Effector memory CD8-positive, alpha-beta T cell (primary cell): ENCODE measurements at places on chromosomes 2 and 18.

GRCh38 chr18:5424903-5425664, 118.7 kb downstream of the EPB41L3 start:
- no peak for DNase-seq

DNA sequence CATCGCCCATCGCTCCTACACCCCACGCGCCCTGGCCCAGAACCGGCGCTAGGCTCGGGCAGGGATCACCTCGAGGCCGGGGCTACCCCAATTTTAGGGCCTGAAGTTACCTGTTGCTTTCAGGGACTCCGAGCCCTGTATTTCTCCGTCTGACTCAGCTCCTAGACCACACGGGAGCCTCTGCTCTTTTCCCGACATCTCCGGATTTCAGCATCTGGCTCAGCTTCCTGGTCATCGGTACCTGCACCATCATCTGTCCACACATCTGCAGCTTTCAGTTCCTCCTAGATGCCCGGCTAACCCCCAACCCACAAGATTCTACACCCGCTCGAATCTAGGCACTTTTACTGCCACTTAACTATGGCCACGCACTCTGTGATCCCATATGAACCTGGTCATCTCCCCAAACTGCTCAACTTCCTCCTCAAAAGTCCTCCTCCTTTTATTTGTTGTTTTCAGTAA, 12.1 kb upstream of the HMSD start:
- no peak for DNase-seq

- DNase-seq, result no peak
Observed at GRCh38 chr2:188414411-188414810, 122.7 kb downstream of the GULP1 start.

- DNase-seq, result no peak
Observed at GRCh38 chr2:50335433-50335832, 696.5 kb downstream of the NRXN1 start.

- no peak for DNase-seq
Observed at GRCh38 chr2:241123816-241124536, 21.9 kb upstream of the MTERF4 start.

DNA sequence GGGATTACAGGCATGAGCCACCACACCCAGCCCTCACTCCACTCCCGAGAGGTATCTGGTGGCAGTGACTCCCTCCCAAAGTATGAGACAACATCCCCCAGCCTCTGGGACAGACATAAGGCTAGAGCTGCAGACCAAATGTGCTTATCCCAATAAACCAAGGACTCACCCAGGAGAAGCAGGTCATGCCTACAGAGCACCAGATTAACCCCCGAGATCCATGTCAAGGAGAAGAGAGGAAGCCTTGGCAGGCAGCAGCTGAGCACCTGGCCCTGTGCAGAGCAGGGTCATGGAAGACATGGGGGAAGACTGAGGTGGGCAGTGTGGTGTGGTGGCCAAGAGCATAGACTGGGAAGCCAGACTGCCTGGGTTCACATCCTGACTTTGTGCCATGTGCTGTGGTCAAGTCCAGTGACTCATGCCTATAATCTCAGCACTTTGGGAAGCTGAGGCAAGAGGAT, 7.2 kb downstream of the RAB11FIP5 start:
- DNase-seq, result no peak

DNA sequence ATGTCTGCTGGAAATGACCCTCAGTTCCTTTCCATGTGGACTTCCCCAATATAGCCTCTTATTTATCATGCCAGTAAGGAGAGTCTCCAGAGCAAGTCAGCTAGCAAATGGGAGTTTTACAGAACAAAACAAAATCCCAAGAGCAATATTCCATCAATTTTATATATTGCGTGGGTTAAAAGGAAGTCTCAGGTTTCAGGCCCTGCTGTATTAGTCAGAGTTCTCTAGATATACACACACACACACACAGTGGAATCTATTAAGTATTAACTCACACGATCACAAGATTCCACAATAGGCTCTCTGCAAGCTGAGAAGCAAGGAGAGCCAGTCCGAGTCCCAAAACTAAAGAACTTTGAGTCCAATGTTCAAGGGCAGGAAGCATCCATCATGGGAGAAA, 102.8 kb upstream of the MAP2 start:
- no peak for DNase-seq

DNA sequence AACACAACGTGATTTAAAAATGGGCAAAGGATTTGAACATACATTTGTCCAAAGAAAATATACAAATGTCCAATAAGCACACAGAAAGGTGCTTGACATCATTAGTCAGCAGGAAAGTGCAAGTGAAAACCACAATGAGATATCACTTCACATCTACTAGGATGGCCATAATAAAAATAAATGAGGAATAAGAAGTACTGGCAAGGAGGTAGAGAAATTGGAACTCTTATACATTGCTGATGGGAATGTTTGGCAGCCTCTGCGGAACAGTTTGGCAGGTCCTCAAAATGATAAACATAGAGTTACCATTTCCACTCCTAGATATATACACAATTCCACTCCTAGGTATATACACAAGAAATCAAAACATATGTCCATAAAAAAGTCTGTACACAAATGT, 51.0 kb upstream of the PGAP1 start:
- DNase-seq, result no peak

DNA sequence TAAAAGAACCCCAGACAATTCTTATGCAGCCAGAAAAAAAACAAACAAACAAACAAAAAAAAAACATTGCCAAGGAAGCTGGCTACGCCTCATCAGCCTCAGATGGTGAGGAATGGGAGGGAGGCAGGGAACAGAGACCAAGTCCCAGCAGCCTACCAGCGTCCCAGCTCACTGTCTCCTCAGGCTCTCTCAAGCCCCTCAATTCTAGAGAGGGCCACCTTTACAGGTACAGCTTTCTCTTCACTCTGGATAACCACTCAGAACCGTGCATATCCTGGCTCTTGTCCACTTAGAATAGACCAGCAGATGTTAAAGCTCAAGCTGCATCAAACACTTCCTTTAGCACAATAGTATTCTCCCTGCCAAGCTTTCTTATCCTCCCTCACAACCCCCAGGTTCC, 263.1 kb upstream of the CHAC2 start:
- DNase-seq, result no peak

- no peak for DNase-seq
Observed at GRCh38 chr2:239337877-239338484, 62.8 kb downstream of the HDAC4 start.

- DNase-seq, result no peak
Observed at GRCh38 chr2:62156861-62157496, 38.9 kb upstream of the B3GNT2 start.

GRCh38 chr2:241734467-241735208, at the start of gene D2HGDH:
D2HGDH (plus strand) TSS chr2:241734630; CDS start chr2:241735225, 595 bp downstream.
- DNase-seq, result peak; percentile 92

- no peak for DNase-seq
Observed at GRCh38 chr2:97663626-97663961, 250 bp downstream of the ACTR1B start.

DNA sequence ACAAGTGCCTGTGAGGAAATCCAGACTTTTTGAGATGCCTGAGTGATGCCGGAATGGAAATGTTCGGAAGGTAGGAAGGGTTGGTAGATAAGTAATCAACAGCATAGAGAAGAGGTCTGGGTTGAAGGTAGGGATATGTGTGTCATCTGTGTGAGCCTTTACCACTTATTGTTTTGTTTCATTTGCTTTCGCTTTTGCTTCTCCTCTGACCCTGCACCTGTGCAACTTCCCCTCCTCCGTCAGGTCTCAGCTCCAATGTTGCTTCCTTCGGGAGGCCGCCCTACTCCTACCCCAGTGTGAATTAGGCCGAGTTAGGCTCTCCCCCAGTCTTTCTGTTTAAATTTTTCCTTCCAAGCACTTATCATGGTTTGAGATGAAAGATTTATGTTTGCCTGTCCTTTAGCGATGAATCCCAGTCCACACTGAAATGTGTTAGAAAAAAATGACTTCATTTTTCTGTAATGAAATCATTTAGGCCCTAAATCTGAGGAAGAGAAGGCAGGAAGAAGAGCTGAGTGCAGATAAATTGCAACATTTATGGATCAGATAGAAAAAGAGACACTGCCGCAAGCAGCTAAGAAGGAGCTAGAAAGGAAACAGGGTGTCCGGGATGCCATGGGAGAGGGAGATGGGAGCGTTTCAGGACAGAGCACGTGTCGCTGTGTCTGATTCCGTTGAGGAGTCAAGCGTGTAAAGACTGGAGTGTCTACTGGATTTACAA, 139.6 kb upstream of the PELI1 start:
- DNase-seq, result no peak

DNA sequence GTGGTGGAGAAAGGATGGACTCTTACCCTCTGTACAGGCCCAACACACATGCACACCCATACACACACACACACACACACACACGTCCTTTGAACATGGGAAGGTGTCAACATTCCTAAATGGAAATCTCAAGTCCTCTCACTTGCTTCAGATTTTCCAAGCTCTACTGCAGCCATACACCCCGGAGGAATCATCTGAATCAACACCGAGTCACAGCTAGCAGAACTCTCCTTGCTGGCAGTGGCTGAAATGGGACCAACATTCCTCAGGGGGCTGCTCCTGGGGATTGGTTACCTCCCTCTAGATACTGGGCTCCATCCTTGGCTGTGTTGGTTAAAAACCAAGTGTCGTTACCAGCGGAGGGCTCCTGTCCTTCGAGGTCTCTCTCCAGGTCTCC, 112.7 kb downstream of the BCL11A start:
- DNase-seq, result no peak

DNA sequence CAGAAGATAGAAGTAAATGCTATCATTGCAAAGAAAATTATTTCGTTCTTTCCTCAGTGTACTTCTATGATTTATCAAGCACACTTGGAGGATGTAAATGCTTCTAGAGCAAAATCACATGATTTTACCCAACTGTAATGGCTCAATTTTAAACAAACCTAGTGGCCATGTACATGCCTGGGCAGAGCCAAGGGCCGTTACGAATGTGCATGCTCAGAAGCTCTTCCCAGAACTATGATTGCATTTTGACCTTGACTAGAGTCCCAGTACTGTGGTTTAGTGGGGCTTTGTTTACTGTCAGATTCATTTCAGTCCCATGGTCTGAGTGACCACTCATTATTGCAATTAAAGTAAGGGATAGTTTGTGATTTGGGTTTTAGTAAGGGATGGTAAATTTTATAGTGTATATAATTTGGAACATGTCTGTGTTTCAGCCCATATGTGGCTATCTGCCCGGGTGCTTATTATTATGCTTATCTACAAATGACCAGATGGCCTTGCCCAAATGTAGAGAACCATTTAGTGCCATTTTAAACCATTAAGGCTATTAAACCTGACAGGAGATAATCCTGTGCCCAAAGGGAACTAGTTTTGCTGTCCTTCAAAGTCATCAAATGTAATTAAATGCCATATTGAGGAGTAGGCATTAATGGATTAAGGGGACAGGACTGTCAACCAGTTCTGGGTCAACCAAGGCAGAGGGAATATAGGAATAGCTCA, 239.1 kb downstream of the ICOS start:
- DNase-seq, result no peak

GRCh38 chr18:63302220-63302619, 17.3 kb downstream of the BCL2 start:
- DNase-seq, result no peak

- no peak for DNase-seq
Observed at GRCh38 chr2:146544701-146545100, 1300.1 kb upstream of the ACVR2A start.

DNA sequence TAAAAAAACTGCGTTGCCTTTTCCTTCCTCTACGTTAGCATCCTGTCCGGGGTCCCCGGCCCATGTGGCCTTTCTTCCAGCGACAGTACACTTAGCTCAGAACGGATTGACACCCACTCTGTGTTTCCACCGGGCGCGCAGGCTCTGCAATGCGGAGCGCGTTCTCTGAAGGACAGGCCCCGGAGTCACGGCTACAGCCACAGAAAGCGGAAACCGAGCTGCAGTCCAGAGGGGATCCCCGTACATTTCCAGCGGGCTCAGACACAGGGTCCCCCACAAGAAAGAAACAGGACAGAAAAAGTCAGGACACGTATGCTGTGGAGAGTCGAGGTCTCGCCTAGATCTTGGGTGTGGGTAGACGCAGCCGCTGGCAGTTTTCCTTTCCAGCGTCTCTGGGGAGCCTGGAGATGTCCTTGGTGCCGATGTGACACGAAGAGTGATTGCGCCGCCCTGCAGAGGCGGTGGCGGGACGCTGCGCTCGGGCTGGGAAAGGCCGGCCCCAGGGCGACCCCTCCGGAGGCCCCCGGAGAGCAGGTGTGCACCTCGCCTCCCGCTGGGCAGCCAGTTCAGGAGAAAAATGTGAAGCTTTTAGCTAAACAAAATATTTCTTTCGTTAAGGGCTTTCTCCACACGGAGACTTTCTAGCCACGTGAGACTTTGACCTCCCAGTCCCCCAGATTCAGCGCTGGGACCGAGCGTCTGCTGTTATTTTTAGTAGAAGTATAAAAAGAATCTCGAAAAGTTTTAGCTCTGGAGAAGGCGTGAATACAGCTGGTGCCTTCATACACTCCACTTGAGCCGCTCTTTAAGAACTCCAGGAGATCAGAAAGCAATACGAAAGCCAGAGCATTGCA, 1.3 kb upstream of the ACKR3 start:
- DNase-seq, result no peak

- no peak for DNase-seq
Observed at GRCh38 chr2:189265696-189266320, 86.2 kb upstream of the COL5A2 start.

GRCh38 chr2:64363848-64364247, 90.1 kb upstream of the LGALSL start:
- DNase-seq, result no peak

GRCh38 chr2:37770797-37771196, 99.4 kb upstream of the CDC42EP3 start:
- DNase-seq, result no peak

- DNase-seq, result no peak
Observed at GRCh38 chr2:143177096-143177786, 48.0 kb downstream of the ARHGAP15 start.

DNA sequence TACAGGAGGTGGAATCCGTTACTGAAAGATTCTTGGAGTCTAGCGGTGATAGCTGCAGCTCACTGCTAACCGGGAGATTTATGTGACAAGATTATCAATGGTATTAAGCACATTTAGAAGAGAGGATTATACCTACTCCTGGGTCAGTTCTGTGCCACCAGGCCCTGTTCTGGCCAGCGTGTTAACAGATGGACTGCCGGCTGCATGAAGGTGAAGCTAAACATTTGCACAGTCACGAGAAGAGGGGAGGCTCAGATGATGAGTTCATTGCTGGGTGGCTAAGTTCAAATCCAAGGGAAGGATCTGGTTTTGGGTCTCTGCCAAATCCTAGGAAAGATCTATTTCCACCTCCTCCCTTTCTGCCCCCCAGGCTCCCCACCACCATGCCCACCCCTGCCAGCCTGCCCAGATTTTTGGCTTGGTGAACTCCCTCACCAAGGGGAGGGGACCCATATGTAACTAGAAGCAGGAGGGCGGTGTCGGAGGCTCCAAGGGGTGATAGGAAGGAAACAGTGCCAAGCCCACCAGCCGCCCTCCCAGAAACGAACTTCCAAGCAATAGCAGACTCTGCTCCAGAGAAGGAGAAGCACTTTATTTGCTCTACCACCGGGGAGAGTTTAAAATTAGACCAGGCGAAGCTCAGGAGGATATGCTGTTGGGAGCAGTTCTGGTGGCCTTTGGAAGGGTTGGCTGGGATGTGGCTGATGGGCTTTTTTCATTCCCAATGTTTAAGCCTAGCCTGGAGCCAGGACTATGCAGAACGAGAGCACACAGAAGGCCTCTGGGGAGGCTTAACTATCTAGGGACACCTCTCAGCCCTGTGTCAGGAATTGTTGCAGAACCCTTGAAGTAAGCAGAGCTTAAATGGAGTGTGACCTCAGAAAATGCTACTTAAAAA, 200.5 kb downstream of the KLHL29 start:
- DNase-seq, result no peak
